Transverse colon (tissue), 4 donors: ENCODE measurements at places on chromosomes 3 and 15.

GRCh38 chr3:32816439-32817256, 1.1 kb upstream of the TRIM71 start:
- DNase-seq: no peak

DNA sequence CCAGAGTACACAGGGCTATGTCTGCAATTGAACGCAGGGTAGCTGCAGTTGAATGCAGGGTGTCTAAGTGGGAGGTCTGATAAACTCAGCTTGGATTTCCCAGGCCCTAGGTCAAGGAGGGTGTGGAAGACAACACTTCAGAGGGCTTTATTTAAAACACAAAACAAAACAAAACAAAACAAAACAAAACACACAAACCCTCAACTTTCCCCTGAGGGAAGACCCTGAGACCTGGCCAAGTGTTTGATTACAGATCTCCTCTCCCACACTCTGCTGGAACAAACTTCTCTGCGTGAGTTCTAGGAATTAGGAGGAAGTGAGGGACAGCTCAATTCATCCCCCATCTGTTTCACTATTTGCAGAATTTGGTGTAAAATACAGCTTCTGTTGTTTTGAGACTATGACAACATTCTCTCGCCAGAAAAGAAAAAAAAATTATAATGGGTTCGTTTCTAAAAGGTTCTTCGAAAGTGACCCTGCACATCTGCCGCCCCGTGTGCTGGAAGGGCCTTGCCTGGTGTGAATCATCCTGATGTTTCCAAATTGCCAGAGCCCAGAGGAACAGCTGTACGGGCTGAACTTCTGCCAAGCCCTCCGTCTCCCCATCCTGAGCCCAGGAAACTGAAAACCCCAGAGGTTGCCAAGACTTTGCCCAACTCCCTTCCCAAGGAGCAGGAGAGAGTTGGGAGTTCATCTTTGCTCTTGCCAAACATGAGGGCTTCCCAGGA, 73.3 kb upstream of the RAD18 start:
- DNase-seq: peak; percentile 56

DNA sequence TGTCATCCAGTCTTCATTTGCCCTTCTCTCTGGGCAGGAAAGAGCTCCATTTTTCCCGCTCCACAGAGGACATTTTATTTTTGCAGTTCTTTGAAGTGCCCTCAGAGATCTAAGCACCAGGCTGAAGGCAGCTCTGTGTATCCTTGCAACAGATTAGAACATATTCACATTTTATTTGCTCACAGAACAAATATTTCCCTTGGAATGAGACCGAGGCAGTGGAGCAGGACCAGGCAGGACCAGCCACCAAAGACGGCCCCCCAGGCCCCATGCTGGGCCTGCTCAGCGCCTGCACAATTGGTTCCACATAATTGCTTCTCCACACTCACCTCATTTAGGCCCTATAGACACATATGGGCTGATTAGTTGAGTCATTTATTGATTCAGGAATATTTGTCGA, 15.7 kb upstream of the ETV5 start:
- DNase-seq: no peak

DNA sequence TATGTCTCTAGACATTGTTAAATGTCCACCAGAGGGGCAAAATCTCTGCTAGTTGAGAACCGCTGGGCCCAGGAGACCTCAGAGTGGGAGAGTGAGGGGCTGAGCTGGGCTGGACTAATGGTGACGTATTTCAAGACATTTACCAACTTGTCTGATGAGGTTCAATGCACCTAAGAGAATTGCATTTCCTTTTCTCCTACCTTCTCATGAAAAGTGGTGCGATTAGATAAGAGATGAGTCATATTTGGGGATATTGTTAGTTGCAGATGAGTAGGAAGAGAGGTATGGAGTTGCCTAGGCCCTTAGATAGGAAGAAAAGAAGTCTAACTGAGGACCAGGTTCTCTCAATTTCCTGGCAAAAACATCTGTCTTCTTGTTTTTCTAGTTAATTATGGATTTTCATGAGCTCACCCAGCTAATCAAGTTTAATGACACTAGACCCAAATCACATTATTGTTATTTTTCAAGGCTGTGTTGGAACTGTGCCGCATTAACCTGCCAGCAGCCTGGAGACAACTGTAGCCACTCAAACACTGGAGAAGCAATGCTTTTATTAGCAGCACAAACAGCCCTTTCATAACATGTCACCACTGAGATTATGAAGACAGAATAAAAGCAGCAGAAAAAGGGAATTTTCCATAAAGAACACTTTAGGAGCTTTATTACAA, 144.2 kb downstream of the PDCD6IP start:
- no peak for DNase-seq

- no peak for DNase-seq
Observed at GRCh38 chr3:132008837-132009236, 26.0 kb downstream of the CPNE4 start.

DNA sequence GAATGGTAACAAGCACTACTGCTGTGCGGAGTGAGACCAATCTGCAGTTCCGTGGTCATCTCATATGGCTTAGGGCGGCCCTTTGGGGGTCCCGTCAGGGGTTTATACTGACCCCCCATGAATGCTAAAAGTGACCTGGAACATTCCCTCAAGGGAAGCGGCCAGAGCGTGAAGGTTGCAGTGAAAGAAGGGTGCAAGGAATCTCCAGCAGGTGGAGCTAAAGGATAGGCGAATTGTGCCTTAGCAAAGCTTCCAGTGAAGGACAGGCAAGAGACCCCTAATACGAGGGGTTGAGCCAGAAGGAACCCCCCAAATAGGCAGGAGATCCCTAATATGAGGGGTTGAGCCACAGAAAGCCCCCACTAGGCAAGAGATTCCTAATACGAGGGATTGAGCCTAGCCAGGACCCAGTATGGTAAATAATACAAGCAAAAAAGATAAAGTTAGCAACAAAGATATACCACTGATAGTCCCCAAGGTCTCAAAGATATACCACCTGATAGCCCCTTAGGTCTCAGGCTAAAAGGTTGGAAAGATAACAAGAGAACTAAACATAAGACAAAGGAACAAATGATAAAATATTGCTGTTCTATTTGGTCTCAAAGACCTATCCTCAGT, 32.8 kb downstream of the ZNF589 start:
- peak; percentile 55 for DNase-seq

- DNase-seq: no peak
Observed at GRCh38 chr3:121747976-121748375, 1.6 kb downstream of the GOLGB1 start.

DNA sequence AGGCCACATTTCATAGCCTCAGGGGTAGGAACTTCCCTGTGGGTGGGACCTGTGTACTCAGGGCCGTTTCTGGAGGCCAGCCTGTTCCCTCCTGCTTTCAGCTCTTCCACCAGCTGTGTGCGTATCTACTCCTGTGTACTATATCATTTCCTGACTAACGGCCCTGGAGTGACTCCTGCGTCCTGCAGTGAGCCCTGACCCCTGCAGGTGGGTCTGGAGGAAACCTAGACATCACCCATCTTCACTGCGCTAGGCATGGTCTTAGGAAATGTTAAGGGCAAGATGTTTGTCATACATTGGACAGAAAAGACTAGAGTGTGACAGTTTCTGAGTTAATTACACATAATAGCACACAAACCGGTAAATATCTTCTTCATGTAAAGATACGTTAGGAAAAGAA, 297.3 kb downstream of the GABRB3 start:
- DNase-seq: no peak

- DNase-seq: no peak
Observed at GRCh38 chr3:129460155-129460554, 20.1 kb downstream of the IFT122 start.

- no peak for DNase-seq
Observed at GRCh38 chr3:108845709-108846293, 23.2 kb downstream of the TRAT1 start.

DNA sequence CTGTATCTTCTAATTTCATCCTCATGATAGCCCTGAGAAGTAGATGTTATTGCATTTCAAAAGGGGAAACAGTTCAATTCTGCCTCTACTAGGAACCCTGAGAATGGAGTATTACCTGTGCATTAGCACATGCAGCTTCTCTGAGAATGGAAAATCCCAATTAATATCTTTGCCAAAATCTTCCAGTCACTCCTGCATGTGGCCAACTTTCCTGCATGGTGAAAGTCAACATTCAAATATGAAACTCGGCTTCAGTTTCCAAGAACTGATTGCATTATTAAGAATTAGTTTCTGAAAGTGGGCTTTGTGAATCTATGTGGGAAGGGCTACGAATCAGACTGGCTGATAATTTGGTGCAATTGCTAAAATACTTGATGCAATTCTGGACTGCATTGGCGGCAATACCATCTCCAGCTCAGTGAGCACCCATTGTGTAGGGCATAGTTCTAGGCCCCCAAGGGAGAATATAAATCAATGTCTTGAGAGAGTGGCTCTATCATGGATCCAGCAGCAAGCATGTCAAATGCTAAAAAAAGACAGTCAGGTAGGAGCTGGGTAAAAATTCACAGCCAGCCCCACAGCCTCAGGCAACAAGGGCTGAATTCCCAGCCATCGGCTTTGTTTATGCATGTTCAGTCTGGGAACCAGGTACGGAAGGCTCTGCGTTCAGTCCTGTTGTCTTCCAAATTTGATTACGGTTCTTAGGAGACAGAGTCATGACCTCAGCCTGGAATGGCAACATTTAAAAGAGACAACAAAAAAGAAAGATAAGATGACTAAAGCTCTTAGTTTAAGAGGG, 18.8 kb upstream of the BCL6 start:
- no peak for DNase-seq

DNA sequence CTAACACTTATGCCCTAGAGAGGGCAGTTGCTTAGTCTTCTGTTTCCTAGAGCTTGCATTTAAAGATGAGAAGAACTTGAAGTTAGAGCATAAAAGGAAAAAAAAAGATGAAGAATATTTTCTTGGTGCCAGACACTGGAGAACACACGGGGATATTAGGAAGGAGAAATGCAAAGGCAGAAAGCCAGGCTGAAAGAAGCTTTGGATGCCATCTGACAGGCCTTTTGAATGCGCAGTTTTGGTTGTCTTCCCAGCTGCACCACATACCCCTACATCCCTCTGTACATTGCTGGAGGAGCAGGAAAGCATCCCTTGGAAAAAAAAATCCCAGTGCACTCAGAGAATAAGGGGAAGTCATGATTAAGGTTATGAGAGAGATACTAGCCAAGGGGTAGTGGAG, 378.9 kb downstream of the GAP43 start:
- no peak for DNase-seq

- no peak for DNase-seq
Observed at GRCh38 chr3:9721700-9722060, 9.9 kb upstream of the BRPF1 start.

GRCh38 chr15:81740416-81740815, 305.4 kb downstream of the MEX3B start:
- DNase-seq: no peak
